ENCODE measurements at places on chromosomes 7 and 10.
A peak's percentile ranks its signal among the peaks of the same experiment; 100 is the strongest.

GRCh38 chr10:91201213-91201996, 19.1 kb upstream of the PCGF5 start:
- DNase-seq: no peak

GRCh38 chr7:155401884-155402283, 56.0 kb upstream of the EN2 start:
- DNase-seq: no peak

DNA sequence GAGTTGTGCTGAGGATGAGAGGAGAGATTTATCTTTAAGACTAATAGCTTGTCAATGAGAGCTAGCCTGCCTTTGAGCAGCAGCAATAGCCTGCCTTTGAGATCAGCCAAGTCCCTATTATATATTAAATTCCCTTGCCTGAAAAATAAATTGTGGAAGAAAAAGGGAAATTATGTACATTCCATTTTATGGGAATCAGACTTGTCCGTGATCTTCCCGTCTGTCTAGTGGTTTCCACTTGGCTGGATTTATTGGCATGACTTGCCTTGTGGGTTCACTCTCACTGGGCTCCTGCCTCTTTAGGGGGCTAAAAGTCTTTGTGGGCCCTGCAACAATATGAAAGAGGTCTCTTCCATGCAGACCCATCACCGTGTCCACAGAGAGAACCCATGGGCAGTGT, 171.7 kb upstream of the FRMD4A start:
- peak; percentile 64 for DNase-seq

DNA sequence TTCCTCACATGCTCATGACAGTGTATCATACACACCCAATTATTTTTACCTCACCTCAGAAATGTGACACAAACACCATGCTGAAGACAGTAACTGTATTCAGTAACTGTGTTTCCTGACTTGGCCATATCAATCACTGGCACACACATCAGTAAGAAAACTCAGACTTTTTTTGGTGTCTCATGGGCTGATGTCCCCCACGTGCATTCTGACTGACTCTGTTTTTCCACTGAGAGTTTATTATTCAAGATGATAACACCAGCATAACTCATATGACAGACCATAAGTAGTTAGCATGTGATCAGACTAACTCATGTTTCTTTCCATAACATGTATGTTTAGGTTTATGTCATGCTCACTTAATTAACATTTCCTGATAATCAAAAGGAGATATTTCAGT, 124.8 kb downstream of the CD36 start:
- no peak for DNase-seq

GRCh38 chr10:52312942-52313255, 1.2 kb upstream of the DKK1 start:
- DNase-seq: no peak

DNA sequence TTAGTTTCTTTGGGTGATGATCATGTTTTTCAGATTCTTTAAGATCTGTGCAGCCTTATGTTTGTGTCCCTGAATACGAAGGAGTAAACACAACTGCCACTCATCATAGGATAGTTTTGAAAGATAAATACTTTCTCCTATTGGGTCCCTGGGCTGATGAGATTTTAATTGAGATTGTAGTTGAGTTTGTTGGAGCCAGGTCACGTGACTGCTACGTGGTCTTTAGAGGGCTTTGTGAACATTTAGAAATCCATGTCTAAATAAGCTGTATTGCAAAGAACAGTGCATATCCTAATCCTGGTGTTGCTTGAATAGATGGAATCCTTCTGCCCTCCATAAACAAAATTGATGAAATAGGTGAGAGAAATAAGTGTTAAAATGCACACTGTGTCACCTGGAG, 17.4 kb upstream of the ZNF716 start:
- DNase-seq: no peak
